ENCODE measurements at places on chromosomes 16 and 17.

GRCh38 chr17:9696279-9697044, 51.1 kb downstream of the USP43 start:
- DNase-seq = no peak

GRCh38 chr16:2966043-2966807, 2.1 kb downstream of the KREMEN2 start:
- no peak for DNase-seq

GRCh38 chr16:57364143-57364542, 5.6 kb downstream of the CCL22 start:
- no peak for DNase-seq

DNA sequence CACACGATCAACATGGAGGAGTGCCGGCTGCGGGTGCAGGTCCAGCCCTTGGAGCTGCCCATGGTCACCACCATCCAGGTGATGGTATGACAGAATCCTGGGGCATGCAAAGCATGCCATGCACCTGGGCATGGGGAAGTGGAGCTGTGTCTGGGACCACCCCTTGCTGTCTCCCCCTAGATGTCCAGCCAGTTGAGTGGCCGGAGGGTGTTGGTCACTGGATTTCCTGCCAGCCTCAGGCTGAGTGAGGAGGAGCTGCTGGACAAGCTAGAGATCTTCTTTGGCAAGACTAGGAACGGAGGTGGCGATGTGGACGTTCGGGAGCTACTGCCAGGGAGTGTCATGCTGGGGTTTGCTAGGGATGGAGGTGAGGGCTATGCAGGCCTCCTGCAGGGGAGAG, 6.7 kb downstream of the IFI35 start:
- no peak for DNase-seq

DNA sequence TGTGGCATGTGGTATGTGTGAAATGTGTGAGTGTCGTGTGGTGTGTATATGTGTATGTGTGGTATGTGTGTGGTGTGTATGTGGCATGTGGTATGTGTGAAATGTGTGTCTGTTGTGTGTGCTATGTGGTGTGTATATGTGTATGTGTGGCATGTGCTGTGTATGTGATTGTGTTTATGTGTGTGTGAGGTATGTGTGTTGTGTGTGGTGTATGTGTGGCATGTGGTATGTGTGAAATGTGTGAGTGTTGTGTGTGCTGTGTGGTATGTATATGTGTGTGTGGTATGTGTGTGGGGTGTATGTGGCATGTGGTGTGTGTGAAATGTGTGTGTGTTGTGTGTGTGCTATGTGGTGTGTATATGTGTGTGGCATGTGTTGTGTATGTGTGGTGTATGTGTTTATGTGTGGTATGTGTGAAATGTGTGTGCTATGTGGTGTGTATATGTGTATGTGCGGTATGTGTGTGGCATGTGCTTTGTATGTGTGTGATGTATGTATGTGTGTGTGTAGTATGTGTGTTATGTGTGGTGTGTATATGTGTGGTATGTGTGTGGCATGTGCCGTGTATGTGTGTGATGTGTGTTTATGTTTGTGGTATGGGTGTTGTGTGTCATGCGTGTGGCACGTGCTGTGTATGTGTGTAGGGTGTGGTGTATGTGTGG, 9.6 kb upstream of the ZCCHC14 start:
- DNase-seq = no peak

- DNase-seq = no peak
Measured at GRCh38 chr17:17107891-17108431, 65.7 kb downstream of the MPRIP start.

- no peak for DNase-seq
Measured at GRCh38 chr16:73877150-73877549, 419.5 kb upstream of the PSMD7 start.

GRCh38 chr17:79837888-79838521, 1.2 kb downstream of the CBX4 start:
- no peak for DNase-seq

DNA sequence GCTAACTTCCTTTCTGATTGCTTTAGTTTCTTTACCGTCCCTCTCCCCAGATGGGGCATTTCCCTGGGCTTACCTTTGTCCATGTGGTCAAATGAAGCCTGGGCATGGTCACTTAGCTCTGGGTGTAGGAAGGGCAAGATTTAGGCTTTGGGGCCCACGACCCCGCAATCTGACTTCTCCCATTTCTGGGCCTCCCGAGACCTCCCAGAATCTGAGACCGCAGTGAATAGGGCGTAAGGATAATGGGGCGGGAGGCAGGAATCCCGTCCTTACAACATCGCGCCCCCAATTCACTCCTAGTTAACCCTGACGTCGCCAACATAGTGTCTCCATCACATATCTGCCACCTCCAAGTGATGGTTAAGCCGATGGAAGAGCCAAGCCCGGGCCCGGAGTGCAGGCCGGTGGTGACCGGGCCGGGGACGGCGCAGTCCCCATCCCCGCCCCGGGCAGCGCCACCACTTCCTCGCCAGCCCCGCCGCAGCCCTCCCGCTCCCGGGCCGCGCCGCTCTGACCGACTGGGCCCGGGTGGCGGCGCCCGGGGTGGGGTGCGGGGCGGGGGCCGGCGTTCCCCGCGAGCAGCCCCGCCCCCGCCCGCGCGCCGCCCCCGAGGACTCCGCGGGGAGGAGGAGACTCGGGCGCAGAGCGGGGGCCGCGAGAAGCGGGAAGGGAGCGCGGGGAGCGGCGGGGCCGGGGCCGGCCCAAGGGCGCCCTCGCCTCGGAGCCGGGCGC, at the start of gene RHBDL3:
TSS of gene RHBDL3 (plus strand) at position 641 of the 732 bp plus-strand sequence. CDS start 358 bp downstream, outside the sequence.
- no peak for DNase-seq

- no peak for DNase-seq
Measured at GRCh38 chr16:54165174-54165911, 121.2 kb downstream of the IRX3 start.

DNA sequence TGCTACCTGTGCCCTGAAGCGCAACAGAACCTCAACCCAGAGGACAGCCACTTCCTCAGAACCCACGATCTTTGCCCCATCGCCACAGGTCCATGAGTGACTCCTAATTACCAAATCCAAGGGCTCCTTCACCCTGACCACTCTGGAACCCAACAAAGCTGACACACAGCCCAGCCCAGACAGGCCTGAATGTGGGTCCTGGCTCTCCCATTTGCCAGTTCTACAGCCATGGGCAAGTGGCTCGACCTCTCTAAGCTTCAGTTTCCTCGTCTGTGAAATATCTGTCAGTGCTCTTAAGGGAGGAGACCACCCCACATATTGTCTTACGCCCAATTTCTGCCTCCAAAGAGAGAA, 18.0 kb upstream of the ENDOV start:
- DNase-seq = no peak

GRCh38 chr17:55407641-55408566, 13.7 kb downstream of the MMD start:
- DNase-seq = no peak

DNA sequence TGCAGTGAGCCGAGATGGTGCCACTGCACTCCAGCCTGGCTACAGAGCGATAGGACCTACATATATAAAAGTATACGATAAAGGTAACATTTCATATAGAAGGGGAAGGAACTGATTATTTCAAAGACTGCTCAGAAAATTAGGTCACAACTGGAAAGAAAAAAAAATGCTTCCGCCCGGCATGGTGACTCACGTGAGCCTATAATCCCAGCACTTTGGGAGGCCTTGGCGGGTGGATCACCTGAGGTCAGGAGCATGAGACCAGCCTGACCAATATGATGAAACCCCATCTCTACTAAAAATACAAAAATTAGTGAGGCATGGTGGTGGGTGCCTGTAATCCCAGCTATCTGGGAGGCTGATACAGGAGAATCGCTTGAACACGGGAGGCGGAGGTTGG, 7.8 kb downstream of the TEX14 start:
- no peak for DNase-seq

DNA sequence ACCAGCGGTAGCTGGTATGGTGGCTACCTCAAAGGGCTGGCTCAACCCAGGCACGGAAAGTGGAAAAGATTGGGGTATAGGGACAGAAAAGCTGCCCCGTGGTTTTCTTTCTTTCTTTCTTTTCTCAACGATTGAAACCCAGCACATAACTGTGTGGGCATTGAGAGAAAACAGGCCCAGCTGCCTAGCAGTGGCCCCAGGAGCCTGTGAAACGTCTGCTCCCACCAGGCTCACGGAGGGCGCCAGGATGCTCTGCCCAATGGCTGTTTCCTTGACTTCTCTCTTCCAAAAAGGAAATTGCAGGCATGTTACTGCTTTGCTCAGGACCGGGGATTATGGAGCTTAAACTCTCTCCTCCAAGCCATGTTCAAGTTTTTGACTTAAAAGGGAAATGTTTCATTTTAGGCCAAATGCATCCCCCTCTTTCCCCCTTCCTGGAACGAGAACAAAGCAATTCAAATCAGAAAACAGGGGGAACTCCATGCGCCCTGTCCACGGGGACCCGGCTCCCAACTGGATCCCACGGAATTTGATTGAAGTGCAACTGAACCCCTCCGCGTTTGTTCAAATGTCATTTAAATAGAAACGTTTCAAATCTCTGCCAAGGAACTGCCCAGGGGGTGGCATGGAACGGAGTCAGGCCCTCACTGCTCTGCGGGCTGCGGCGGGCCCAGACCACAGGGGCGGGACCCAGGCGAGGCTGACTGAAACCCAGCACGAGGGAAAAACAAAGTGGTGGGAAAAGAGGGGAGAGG, 133.5 kb downstream of the RGS9 start:
- no peak for DNase-seq

- DNase-seq = no peak
Measured at GRCh38 chr16:17775061-17775460, 304.3 kb upstream of the XYLT1 start.

GRCh38 chr17:29544066-29544465, 22.8 kb downstream of the ABHD15 start:
- DNase-seq = no peak

All from Panc1 (cell line).